ENCODE measurements at places on chromosomes 3 and 15. TPM values are rescaled to one million over a fixed set of nuclear protein-coding genes. Genes with fewer than 3 reads are reported as not detected.

CHSY1 gene
- 39.9 TPM for total RNA-seq

PRSS50 gene
- total RNA-seq, result 0.99 TPM

ANKRD34C gene
- 0.12 TPM for total RNA-seq

LEKR1 gene
- total RNA-seq, result 4.0 TPM

ZNF660 gene
- total RNA-seq, result 8.2 TPM

WDR82 gene
- total RNA-seq, result 74.4 TPM

TARS3 gene
- 21.4 TPM for total RNA-seq

SATB1 gene
- 49.2 TPM for total RNA-seq

CHRNA5 gene
- total RNA-seq, result 2.2 TPM

CCK gene
- total RNA-seq, result 0.82 TPM

DVL3 gene
- total RNA-seq, result 59.7 TPM

RRP9 gene
- 14.7 TPM for total RNA-seq

TRH gene
- 0.35 TPM for total RNA-seq

SH2D7 gene
- total RNA-seq, result not detected

MASP1 gene
- total RNA-seq, result 8.5 TPM

CHDH gene
- 11.5 TPM for total RNA-seq

USP3 gene
- 83.1 TPM for total RNA-seq

CFAP100 gene
- total RNA-seq, result 0.93 TPM

CEMIP gene
- 1.6 TPM for total RNA-seq

GP5 gene
- total RNA-seq, result 1.6 TPM

SHC4 gene
- 2.0 TPM for total RNA-seq

CYP1A2 gene
- not detected for total RNA-seq

TMEM108 gene
- 1.8 TPM for total RNA-seq

FURIN gene
- total RNA-seq, result 54.8 TPM

DTWD1 gene
- 33.9 TPM for total RNA-seq

TM4SF1 gene
- total RNA-seq, result 94.5 TPM

FAM227B gene
- total RNA-seq, result 16.6 TPM

PLCD1 gene
- total RNA-seq, result 33.8 TPM

CPA3 gene
- total RNA-seq, result 1.6 TPM

SERPINI2 gene
- 0.82 TPM for total RNA-seq

C3orf85 gene
- 3.6 TPM for total RNA-seq

SCN11A gene
- 1.5 TPM for total RNA-seq

PRTG gene
- total RNA-seq, result 26.0 TPM

TRPM1 gene
- total RNA-seq, result 0.41 TPM

GRAMD2A gene
- 0.82 TPM for total RNA-seq

MEGF11 gene
- 1.8 TPM for total RNA-seq

TUSC7 gene
- total RNA-seq, result not detected

GSK3B gene
- total RNA-seq, result 46.4 TPM

ARRDC4 gene
- 27.7 TPM for total RNA-seq

MINAR1 gene
- total RNA-seq, result 1.1 TPM

GPR62 gene
- 0.06 TPM for total RNA-seq

REC114 gene
- not detected for total RNA-seq

GPR27 gene
- total RNA-seq, result 9.0 TPM
